ENCODE measurements at places on chromosomes 3 and 15.

- DNase-seq = no peak
Measured at GRCh38 chr3:117285737-117286136, 576.2 kb downstream of the TUSC7 start.

DNA sequence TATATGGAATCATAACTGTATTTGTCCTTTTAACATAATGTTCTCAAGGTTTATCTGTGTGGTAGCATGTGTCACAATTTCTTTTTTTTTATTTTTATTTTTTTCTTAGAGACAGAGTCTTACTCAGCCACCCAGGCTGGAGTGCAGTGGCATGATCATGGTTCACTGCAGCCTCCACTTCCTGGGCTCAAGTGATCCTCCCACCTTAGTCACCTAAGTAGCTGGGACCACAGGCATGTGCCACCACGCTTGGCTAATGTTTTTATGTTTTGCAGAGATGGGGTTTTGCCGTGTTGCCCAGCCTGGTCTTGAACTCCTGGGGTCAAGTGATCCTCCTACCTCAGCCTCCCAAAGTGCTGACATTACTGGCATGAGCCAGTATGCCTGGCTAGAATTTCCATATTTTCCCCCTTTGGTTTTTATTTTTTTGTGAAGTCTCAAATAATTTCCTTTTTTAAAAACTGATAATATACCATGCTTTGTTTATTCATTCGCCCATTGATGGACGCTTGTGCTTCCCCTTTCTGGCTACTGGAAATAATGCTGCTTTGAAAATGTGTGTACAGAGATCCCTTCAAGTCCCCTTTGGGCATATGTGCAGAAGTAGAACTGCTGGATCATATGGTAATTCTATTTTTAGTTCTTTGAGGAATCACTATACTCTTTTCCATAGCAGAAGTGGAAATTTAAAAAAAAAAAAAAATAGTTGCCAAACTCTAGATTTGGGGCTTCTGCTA, 28.4 kb downstream of the TMEM40 start:
- no peak for DNase-seq

DNA sequence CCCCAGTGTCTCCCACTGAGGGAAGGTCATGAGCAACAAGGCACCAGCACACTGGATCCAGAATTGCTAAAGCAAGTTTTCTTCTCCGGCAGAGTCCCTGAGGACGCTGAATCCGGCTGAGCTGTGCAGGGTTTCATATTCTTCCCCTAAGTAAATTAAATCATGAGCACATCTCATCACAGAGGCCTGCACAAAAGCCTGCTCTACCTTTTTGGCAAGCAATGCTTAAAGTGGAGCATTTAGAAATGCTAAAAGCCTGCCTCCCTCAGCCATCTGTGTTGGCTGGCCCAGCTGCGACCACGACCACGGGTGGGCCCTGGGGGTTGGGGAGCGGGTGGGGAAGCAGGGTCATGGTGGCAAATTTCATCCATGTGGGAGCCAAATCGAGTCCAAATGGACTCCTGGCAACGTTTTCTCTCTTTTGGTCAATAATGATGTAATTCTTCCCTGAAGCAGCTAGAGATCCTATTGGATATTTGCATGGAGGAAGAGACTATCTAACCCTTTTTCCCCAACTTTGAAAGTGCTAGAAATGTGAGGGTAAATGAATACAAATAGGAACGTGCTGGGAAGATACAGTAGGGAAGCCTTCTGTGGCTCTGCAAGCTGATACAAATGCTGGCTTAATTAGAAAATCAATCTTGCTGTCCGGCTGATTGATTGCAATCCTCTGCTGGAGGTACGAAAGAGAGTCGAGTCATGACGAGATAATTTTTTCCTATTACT, 532.8 kb upstream of the TBL1XR1 start:
- no peak for DNase-seq

DNA sequence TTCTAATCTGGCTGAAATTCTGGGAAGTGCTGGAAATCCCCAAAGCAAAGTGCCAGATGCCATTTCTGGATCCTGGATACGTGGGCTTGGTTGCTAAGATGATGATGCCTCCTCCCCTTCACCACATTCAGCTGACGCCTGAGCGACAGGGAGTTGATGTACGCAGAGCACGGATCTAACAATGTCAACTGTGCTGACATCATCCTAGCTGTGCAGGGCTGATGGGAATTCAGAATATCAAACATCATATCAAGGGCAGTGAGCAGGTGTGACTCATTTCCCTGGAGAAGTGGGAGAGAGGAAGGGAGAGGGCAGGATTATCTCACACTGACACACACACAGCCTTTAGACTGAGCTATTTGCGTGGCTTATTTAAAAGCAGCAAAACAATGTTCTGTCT, 92.6 kb upstream of the ZBTB20 start:
- DNase-seq = peak; percentile 1

DNA sequence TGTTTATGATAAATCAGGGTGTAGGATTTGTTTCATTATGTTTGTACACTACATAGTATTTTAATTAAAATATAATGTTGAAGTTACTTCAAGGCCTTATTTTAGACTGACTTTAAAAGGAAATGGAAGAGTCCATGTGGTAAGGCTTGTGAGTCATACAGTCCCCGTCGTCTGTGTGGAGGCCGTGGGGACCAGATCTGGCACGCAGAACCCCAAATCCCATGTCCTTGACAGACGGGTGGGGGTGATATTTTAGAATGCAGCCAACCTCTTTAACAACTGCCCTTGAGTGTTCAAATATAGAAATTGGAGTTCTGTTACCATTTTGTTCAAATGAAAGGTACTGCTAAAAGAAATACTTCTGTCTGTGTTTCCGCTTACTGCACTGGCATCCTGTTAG, 35.8 kb downstream of the ABHD17C start:
- no peak for DNase-seq

GRCh38 chr3:185253645-185254410, at the start of gene EHHADH:
Gene EHHADH, minus strand, starts transcription at chr3:185254049. Its CDS starts 27 bp downstream, at chr3:185254022.
- DNase-seq = peak; percentile 31

GRCh38 chr3:195877136-195877715, 31.1 kb downstream of the TNK2 start:
- DNase-seq = no peak

- no peak for DNase-seq
Measured at GRCh38 chr3:176296066-176296597, 901.1 kb downstream of the TBL1XR1 start.

DNA sequence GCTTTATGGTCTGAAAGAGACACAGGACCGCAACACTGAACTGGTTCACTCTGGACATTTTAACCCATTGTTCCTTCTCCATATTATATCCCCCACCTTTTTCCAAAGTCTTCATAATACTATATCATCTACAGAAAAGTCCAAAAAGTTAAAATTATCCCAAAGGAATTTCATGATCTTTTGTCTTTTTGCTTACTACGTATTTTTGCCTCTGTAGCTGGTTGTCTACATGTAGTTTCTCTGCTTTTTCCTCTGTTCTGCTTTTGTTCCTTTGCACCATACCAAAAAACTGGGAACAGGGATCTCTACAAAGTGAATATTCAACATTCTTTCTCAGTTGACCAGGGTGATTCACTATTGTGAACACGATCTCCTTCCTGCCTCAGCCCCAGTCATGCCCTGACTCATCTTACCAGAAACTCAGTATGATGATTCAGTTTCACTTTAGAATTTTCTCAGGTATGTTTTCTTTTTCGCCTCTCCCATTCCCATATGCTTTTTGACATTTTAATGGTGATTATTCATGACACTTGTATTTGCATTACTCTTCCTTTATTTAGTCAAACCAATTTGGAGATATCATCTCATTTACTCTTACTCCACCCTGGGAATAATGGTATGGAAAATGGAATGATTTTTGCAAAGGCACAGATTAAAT, 14.5 kb downstream of the EMC4 start:
- DNase-seq = no peak

- DNase-seq = peak; percentile 39
Measured at GRCh38 chr3:71062952-71063772, 520.4 kb downstream of the FOXP1 start.

DNA sequence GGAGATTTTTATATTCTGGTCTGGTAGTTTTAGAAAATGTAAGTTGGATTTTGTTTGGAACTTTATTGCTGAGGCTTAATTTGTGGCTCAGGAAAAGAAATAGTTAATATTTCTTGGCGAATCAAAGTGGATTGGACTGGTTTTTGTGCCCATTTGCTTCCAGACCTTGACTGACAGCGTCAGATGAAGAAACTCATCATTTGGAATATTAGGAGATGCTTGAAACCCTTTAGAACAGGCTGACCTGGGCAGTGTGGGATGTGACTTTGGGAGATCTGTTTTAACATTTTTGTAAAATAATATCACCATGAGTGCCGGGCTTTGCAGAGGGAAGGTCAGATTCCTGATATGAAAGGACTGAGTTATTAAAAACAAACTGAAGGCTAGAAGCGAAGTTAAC, 83.0 kb downstream of the AAGAB start:
- no peak for DNase-seq

DNA sequence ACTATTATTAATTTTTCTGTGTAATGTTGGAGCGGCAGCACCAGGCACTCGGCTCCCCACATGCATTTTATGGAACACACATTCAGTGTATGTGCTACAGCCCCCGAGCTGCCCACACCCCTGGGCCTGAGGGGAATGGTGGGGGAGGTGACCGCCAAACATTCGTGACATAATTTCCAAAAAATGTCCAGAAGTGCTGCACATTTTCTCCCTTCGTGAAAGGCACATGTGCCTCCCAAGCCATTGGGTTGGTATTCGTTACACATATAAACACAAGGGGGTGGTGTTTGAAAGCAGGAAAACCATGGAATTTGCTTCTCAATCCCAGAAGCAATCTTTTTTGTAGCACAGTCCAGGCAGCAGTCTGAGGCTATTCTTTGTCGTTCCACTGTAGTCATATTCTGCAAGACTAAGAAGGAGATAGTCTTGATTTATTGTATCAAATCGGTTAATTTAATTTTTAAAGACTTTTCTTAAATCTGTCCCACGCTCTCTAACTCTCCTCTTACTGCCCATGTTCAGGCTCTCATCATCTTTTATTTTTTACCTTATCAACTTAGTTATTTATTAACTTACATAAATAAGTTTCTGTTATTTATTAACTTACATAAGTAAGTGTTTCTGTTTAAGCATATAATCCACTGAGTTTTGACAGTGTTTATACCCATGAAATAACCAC, 39.2 kb upstream of the POLR2M start:
- DNase-seq = peak; percentile 36

DNA sequence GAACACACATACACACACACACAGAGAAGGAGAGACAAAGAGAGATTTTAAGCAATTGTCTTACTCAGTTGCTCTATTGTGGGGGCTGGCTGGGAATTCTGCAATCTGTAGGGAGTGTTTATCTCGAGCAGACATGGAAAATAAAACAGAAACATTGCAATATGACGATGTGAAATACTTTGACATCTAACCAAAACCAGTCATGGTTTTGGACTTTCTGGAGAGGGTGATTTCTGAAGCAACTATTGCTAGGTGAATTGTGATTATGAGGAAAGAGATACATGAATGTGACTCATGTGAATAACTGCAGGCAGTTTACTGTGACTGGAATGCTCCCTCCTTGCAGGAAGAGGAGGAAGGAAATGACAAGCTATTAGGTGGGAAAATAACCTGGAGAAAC, 12.3 kb upstream of the PHLDB2 start:
- DNase-seq = no peak

GRCh38 chr3:152385761-152386160, 117.0 kb downstream of the MBNL1 start:
- DNase-seq = no peak

DNA sequence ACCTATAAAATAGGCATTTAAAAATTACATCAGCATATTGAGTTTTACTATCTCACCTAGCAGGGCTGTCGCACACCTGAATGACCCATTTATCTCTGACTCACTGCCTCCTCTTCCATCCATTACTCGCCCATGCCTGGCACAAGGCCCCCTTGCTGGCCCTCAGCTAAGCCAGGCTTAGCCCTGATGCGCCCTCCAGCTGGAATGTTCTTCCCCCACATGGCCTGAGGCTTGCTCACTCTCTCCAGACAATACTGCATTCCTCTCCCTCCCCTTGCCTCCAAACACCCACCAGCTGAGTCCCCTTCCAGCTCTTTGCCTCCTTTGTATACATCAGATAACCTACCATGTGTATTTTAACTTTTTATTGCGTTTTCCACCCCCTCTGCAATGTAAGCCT, 7.2 kb downstream of the SH3BP5 start:
- no peak for DNase-seq

GRCh38 chr3:55634345-55634744, 147.2 kb upstream of the WNT5A start:
- no peak for DNase-seq

DNA sequence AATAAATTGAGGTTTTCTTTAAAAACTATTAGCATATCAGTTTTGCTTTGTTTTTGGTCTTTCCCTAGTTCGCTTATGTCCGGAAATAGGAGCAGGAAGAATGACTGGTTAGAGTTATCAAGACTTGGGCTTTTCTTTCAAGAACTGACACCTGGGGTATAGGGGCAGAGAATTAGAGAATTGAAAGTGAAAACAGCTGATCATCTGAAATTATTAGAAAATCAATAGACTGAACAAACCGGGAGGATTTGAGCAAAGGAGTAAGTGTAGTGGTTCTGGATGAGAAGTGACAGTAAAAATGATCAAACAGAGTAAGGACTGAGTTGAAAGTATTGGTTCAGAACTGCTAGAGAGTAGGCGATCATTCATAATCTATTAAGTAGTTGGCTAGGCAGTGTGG, 6.0 kb downstream of the MINDY2 start:
- DNase-seq = no peak

DNA sequence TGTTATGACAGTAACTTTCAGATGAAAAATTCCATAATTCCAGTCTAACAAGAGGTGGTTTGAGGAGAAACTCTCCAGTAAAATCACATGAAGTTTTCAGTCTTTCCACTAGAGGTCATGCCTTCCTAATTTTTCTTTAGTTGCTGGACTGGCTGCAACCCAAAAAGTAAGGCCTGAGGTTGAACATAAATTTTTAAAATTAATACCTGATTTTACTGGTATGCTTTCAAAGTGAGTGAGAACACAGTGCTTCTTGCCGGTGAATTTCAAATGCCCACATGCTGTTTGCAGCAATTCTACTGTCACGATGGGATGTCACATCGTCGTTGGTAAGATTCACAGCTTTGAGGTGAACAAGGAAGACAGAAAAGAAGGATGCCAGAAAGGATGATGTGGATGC, 89.0 kb upstream of the FGF12 start:
- DNase-seq = no peak

GRCh38 chr3:53726643-53727042, 119.6 kb downstream of the CHDH start:
- DNase-seq = no peak

DNA sequence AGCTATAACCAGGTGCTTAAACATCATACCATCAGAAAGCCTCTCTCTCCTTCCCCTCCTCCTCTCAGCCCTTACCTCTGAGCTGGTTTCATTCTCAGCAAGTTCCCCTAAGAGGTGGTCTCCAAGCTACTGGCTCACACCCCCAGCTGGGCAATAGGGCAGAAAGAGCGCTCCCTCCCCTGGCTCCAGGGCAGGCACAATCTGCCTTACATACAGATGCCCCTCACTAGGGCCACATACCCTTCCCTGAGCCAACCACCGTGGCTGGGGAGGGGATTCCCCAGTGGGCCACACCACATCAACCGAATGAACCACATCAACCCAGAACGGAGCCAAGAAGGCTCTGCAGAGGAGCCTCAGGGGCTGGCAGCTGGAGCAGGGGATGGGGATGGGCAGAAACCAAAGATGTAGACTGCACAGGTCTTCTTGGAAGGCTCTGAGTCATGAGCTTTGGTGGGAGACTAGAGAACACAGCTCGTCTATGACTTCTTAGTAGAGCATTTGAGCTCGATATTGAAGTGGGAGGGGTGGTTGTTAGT, 4.6 kb upstream of the FBLN2 start:
- DNase-seq = no peak

All from NCI-H526 (cell line).